DMS53 (cell line): ENCODE measurements at places on chromosomes 4 and X.

GRCh38 chr4:172680691-172681090, 487.9 kb upstream of the GALNT7 start:
- no peak for DNase-seq

- peak; percentile 13 for DNase-seq
Measured at GRCh38 chrX:6095469-6095868, 133.2 kb downstream of the NLGN4X start.

GRCh38 chr4:151389311-151389710, 19.7 kb upstream of the FHIP1A start:
- no peak for DNase-seq

DNA sequence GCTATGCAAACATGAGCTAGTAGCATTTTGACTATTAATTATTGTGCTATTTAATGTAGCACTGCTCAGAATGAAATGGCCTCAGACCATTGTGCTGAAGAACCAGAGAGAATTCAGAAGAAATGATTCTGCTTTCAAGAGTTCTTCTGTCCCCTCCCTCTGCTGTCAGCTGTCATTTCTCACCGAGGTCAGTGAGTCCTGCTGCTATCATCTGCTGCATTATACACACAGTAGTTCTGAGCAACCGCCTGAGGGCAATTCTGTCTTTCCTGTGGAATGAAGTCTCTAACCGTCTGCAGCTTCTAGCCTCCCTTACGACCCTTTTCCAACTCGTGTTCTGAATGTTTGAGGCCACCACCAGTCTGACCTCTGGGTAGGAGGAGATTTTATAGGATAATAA, 249.4 kb downstream of the HNRNPD start:
- DNase-seq: no peak

- DNase-seq: no peak
Measured at GRCh38 chrX:101682723-101683122, 23.1 kb upstream of the ARMCX2 start.

DNA sequence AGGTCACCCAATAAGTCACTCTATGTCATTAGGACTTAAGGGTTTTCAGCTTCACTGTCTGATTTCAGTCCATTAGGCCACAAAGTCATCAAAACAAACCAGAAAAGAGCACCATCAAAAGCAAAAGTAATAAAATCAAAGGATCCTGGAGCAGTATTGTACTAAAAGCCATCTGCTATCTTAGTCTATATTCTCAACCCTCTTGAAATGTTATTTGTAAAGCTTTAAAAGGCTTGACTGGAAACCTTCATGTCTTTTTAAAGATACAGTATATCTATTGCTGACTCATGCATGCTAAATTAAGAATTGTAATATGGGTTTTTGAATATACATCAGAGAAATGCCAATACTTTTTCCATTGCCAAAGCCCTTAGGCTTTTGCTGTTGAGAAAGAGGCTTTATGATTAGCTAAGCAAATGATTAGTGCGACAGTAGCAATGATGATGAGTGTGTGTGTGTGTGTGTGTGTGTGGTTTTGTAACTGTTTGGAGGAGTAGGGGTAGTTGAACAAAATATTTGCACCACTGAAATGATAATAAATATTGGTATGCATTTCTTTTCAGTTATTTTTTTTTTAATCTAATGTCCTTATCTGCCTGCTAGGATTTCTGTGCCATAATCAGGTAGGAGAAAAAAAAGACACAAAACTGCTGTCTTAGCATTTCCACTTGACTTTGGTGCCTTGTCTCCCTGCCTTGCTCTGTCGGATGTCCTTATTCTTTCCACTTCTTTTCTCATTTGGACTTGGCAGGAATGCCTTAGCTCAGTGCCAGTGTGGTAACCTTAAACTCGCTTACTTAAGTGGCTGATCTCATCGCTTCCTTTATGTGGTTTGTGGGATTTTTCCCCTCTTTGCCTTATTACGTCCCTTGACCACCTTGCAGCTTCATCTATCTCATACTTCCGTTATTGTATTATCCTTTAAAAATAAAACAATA, 119.7 kb downstream of the PCDH7 start:
- DNase-seq: peak; percentile 34
